DMS79 treated with DMSO at 0.1 percent for 48 hours (cell line): ENCODE measurements at places on chromosomes 16 and 17.
A peak's percentile ranks its signal among the peaks of the same experiment; 100 is the strongest.

DNA sequence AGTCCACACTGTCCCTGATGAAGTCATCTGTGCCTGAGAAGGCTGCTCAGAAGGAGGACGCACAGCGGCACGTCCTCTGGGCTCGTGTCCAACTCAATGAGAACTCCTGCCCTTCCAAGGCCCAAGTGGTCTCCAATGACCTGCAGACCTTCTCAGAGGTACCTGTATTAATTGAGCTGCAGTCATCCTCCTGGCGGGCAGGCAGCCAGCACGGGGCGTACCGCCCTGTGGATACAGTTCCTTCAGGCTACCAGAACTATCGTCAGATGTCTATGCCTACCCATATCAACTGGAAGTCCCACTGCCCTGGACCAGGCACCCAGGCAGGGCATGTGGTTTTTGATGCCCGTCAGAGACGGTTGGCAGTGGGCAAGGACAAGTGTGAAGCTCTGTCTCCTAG is 2.9 kb upstream of the TMEM102 start:
- DNase-seq, result no peak

DNA sequence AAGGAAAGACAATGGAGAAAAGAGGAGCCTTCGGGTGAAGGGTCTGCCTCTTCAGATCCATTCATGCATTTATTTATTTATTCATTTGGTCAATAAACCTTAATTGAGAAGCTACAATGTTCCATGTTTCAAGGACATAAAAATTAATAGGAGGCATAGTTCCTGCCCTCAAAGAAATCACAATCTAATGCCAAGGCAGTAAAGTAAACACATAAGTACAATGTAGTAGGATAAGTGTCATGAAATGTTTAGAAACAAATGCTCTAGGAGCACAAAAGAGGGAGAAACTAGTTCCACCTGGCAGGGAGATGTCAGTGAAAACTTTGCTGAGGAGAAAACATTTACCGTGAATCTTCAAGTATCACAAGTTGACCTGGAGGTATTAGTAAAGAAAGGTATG is 103.5 kb upstream of the NOG start:
- DNase-seq, result peak; percentile 87

- DNase-seq, result no peak
These were observed 112.6 kb upstream of the MPHOSPH6 start for GRCh38 chr16:82282662-82283061.

GRCh38 chr16:79587296-79587695 is 13.2 kb downstream of the MAF start:
- no peak for DNase-seq

DNA sequence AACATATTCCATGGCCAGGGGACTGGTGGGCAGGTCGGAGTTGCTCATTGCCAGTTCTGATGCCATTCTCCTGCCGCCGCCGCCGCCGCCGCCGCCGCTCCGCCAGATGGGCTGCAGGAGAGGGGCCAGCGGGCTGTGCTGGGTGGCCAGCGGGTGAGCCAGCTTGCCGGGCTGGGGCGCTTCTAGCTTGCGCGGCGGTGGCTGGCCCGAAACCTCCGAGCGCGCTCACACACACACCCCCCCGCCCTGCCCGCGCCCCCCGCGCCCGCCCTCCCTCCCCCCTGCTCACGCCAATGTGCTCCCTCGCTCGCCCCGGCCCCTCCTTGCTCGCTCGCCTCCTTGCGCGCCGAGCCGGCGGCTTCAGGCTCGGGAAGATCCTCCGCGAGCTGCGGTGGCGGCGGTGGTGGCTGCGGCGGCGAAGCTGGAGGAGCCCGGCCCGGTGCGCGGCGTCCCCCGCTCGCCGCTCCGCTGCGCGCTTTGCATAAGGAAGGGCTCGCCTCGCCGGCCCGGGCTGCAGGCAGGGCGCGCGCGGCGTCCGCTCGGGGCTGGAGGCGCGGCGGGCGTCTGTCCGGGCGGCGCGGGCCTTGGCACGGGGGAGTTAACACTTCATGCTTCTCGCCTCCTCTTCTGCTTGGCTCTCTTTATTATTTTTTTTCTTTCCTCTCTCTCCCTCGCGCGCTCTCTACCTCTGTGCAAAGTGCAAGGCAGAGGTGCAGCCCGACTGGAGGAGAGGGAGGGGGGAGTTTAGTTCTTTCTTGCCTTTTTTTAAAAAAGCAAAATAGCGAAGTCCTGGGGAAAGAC is 500 bp downstream of the MAF start:
- DNase-seq, result no peak

DNA sequence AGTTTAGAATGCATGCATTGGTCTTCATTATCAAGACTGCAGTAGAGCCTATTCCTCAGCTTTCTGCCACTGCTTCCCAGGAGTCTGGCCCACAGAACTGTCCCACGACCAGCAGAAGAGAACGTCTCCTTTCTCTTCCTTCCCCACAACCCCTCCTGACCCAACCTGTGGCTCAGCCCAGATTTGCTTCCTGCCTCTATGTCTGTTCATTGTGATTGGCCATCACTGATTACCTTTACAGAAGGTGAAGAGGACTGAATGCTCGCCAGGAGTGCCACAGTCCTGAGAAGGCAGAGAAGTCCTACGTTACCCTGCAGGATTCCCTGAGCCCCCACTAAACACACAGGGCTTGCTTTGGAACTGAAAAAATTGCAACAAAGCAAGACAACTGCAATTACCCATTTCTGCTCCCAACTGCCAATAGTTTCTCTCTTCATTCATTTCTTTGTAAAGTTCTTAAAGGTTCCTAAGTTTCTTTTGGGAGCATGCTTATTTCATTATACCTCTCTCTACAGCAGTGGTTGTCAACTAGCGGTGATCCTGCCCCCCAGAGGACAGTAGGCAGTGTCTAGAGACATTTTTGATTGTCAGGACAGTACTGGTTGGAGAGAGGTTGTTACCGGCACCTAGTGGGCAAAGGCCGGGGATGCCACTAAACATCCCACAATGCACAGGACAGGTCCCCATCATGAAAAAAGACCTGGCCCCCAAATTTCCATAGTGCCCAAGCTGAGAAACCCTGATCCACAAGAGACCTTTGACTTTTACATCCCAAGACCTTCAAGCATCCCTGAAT is 4.5 kb upstream of the NAT9 start:
- DNase-seq, result no peak

DNA sequence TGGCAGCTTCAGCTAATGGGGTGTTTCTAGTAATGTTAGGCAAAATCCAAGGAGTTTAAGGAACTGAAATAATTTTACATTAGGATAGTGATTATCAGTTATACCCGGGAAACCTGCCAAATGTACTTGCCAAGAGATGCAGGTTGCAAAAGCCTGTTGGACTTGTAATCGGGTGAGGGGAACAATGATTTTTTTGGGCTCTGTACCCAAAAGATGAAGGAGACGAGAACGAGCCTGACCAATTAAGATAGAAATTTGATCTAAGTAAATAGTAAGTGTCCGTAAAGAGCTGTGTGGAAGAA is 56.3 kb upstream of the ARL4D start:
- DNase-seq, result no peak

GRCh38 chr16:11202260-11203091 is 53.5 kb downstream of the SOCS1 start:
- no peak for DNase-seq

DNA sequence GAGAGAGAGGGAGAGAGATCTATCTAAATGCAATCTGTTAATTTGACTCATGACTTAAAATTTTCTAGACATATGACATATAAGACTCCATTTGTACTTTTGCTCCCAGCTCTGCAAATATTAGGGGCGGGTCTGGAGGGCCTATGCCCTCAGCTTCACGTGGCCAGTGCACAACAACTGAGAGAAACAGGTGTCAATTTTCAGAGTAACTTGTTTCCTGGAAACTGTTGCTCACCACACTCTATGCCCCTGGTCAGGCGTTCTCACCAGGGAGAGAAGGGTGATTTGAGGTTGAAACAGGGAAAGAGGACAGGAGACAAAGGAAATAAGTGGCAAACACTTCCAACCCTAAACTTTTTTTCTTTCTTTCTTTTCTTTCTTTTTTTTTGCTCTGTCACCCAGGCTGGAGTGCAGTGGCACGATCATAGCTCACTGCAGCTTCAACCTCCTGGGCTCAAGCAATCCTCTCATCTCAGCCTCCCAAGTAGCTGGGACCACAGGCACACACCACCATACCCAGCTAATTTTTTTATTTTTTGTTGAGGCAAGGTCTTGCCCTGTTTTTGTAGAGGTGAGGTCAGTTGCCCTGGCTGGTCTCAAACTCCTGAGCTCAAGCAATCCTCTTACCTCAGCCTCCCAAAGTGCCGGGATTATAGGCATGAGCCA is 270.0 kb downstream of the SLC39A11 start:
- DNase-seq, result no peak

GRCh38 chr16:29820730-29821642 is 724 bp downstream of the MVP start:
- DNase-seq, result peak; percentile 47

DNA sequence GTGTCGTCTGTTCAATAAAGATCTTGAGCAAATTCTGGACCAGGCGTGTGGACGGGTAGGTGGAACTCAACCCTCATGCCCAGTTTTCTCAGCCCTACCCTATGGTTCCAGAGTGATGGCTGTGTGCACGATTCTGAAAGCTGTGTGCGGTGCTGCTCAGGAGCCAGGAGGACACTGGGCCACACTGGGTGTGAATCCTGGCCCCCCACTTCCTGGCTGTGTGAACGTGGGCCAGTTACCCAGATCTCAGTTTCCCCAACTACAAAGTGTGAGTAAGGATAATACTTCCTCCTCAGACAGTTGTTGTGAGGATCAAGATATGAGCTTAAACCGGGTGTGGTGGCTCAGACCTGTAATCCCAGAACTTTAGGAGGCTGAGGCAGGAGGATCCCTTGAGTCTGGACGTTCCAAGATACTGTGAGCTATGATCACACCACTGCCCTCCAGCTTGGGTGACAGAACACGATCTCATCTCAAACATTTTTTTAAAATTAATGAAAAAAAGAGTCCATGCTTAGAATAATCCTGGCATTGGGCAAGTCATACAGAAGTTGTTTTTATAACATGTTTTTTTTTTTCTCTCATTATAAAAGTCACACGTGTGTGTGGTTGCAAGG is 14.7 kb upstream of the MPRIP start:
- DNase-seq, result no peak

GRCh38 chr17:4017377-4017776 is 53.1 kb upstream of the ATP2A3 start:
- DNase-seq, result no peak

- peak; percentile 73 for DNase-seq
These were observed 749 bp downstream of the GRIN2A start for GRCh38 chr16:10181196-10182162.

GRCh38 chr16:23079675-23080301 is 69.5 kb downstream of the USP31 start:
- DNase-seq, result peak; percentile 82

DNA sequence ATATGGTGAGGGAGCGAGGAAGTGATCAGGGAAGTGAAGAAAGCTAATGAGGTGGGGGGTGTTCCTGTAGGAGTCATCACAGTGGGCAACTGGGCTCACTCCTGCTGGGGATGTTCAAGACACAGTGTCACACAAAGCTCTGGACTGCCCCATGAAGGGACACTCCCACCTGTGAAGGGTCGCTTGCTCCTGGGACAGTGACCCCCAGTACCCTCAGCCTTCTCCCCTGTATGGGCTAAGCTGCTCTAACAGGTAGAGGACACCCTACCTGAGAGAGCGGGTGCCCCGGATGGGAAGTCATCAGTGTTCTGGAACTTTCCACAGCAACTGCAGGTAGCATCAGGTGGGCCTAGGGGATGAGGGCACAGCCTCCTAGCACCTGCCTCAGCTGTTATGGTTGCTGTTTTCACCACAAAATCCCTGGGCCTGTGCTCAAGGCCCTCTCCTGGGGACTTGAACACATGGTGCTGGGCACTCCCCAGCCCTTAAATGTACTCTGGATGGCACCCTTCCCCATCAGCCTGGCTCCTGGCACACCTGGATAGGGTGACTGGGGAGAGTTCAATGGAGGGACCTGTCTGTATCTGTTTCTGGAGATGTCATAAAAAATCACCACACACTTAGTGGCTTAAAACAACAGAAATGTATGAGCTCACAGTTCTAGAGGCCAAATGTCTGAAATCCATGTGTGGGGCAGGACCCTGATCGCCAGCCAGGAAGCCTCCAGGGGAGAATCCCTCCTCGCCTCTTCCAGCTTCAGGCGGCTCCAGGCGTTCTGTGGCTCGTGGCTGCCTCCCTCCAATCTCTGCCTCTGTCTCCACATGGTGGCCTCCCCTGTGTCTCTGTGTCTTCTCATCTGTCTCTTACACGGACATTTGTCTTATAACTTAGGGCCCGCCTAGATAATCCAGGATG is 104.0 kb upstream of the CDH5 start:
- DNase-seq, result no peak

DNA sequence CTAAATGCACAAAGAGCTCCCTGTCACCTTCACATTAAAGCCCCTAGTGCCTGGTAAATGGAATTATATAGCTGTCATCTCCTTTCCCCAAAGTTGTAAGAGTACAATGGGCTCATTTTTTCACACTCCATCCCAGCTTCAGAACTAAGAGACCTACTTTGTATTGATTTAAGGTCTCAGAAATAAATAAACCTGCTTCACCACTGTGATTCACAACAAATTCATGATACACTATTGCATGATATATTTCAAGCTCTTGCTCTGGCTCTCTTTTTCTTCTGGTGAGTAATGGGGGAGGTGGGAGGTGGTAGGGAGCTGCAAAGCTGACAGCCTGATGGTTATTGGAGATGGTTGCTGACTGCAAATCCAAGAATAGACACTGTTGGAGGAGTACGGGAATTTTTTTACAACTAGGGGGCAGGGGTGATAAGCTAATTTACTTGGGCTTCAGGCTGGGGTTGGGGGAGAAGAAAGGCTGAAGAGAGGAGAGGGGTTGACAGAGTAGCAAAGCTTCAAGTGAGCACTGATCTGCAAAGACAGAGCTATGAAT is 189.9 kb downstream of the AATF start:
- no peak for DNase-seq

- no peak for DNase-seq
These were observed 49.5 kb upstream of the MTSS2 start for GRCh38 chr16:70735141-70735979.

DNA sequence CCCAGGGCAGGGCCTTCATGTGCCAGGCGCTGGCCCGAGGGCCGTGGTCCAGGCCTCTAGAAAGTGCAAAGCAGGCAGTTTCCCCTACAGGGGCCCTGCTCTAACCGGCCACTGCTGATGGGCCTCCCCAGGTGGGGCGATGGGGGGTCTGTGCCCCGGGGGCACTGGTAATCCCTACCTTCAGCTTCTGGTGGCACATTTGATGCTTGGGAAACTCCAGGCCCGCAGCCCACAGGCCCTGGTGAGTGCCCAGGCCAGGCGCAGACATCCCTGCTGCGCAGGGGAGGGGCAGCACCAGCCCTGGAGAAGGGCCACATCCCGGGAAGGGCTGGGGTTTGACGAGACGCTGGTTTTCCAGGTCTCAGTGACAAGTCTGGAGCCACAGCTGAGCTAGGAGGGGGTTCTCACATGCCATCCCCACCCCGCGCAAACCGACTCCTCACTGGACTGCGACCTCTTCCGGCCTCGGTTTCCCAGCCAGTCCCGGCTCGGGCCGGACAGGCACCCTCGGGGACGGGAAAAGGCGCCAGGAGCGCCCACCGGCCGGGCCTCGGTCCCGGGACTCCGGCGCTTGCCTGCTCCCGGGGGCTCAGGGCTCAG is 1.6 kb downstream of the DOC2B start:
- no peak for DNase-seq

- DNase-seq, result no peak
These were observed 57.8 kb downstream of the FOXK2 start for GRCh38 chr17:82577300-82577699.

GRCh38 chr17:38543403-38544174 is 62.2 kb downstream of the SRCIN1 start:
- DNase-seq, result no peak
